ENCODE measurements at places on chromosomes 5 and 9. TPM values are rescaled to one million over a fixed set of nuclear protein-coding genes. Genes with fewer than 3 reads are reported as not detected.

The TTLL11 gene
- total RNA-seq, result 0.97 TPM

The NR4A3 gene
- total RNA-seq, result 10.5 TPM

The ANKRD20A1 gene
- 1.2 TPM for total RNA-seq

The UNC13B gene
- total RNA-seq, result 4.6 TPM

The SLC6A3 gene
- total RNA-seq, result not detected

The DBH gene
- total RNA-seq, result not detected

The SLU7 gene
- 45.9 TPM for total RNA-seq

The SHLD3 gene
- total RNA-seq, result 3.1 TPM

The ACER2 gene
- 1.8 TPM for total RNA-seq

The ADRA1B gene
- not detected for total RNA-seq

The KCNIP1 gene
- not detected for total RNA-seq

The NUTM2G gene
- total RNA-seq, result not detected

The SERINC5 gene
- 42.8 TPM for total RNA-seq

The ABLIM3 gene
- 0.24 TPM for total RNA-seq

The CCDC187 gene
- total RNA-seq, result not detected

The PCDHA12 gene
- total RNA-seq, result not detected

The TAF11L5 gene
- not detected for total RNA-seq

The BTNL3 gene
- not detected for total RNA-seq

The ORM2 gene
- not detected for total RNA-seq

The C5orf58 gene
- total RNA-seq, result not detected

All from activated CD4-positive, alpha-beta memory T cell treated with anti-CD3 and anti-CD28 coated beads for 36 hours (primary cell).